ENCODE measurements at places on chromosomes 13 and 19.

DNA sequence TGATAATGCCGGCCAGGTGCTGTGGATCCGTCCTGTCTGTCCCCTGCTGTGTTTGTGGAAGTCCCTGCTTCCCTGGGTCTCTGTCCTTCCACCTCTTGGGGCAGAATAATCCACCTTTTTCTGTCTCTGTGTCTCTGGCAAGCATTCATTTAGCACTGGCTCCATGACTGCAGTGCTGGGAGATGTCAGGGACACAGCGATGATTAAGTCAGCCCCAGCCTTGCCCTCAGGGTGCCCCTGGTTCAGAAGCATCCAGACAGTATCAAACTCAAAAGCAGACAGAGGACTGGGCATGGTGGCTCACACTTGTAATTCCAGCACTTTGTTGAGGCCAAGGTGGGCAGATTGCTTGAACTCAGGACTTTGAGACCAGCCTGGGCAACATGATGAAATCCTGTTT lies 1.5 kb downstream of the HIPK4 start:
- DNase-seq, result no peak

DNA sequence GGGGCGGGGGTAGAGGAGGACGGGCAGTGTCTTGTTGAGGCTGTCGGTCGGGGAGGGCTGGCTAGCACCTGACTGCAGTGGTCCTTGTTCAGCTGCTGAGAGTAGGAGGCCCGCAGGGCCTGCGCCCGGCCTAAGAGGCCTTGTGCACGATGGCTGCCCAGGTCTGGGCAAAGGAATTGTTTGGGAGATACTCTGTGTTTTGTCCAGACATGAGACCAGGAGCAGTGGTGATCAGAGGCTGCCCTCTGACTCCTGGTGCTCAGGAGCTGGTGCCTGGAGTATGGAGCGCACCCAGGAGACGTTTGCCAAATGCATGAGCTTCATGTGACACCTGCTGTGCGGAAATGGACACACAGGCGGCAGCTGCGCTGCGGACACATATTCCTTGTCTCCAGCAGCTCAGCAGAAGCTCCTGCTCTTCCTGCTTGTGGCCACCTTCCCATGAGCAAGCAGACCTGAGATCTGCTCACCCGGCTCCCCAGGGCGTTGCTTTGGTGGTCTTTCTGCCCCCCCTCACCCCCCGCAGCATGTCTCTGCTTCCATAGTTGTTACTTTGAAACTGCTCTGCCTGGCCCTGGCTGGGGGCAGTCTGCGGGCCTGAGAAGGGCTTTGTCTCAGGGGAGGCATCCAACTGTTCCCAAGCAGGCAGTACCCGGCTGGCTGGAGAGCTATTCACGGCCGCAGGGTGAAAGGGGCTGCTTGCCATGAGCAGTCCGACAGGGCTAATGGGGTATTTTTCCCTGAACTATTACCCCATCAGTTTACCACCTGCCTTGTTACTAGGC lies 163.9 kb downstream of the TEX29 start:
- no peak for DNase-seq

- DNase-seq, result no peak
These were observed 26.6 kb downstream of the COL4A1 start for GRCh38 chr13:110280231-110280813.

DNA sequence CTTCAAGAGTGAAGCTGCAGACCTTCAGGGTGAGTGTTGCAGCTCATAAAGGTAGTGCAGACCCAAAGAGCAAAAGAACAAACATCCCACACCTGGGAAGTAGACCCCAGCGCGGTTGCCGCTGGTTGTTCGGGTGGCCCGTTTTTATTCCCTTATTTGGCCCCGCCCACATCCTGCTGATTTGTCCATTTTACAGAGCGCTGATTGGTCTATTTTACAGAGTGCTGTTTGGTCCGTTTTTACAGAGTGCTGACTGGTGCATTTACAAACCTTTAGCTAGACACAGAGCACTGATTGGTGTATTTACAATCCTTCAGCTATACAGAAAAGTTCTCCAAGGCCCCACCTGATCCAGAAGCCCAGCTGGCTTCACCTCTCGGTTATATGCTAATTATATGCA lies 1.0 kb downstream of the SCGB2B2 start:
- no peak for DNase-seq

DNA sequence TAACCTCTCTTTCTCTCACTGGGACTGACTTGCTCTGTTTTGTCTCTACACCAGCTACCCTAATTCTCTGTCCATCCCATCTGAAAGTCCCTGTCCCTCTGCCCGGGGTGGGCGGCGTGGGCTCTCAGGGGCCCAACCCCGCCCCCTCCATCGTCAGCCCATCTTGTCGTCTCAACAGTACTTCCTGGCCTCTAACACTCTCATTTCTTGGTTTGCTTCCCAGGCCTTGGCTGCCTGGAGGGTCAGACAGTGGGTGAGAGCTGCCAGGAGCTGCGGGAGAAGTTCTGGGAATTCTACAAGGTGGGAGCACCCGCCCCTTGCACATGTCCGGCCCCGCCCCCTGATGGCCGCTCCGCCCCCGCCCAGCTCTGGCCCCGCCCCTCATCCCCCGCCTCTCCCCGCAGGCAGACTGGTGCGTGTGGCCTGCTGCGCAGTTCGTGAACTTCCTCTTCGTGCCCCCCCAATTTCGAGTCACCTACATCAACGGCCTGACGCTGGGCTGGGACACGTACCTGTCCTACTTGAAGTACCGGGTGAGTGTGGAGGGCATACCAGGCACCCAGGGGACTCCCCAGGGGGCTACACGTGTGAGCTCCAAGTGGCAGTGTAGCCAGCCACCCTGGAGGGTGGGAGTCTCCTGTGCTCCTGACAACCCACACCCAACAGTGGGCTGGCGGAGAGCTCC lies 1.7 kb downstream of the MPV17L2 start:
- peak; percentile 15 for DNase-seq

GRCh38 chr13:94112227-94112626 lies 367.3 kb downstream of the DCT start:
- no peak for DNase-seq

- peak; percentile 65 for DNase-seq
These were observed 3.9 kb upstream of the PRX start for GRCh38 chr19:40416918-40417642.

DNA sequence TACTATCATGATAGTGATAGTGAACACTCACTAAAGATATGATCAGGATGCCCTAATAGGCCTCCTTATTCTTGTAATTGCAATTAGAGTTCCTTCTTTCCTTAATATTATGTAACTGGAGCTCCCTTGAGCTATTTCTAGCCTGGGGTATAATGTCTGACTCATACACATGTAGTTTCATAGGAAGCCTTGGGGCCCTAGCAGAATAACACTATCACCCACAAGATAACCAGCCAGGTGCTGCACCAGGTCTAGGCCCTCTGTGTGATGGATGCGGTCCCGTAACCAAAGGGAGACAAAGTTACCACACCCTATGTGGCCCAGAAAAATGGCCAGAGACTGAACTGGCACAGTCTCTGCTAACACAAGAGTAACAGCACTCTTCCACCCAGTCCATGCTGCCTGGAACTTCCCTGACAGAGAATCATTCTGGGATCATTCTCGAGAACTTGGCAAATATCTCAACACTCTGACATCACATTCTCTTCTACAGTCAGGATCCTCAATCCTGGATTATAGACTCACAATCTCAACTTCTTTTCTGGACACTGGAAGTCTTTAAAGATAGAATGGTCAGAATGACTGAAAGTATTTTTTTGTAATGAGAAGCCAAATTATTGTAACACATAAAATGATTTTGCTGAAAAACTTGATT lies 32.6 kb upstream of the IGFL4 start:
- DNase-seq, result no peak

GRCh38 chr13:41742917-41743552 lies 217.9 kb downstream of the VWA8 start:
- no peak for DNase-seq

DNA sequence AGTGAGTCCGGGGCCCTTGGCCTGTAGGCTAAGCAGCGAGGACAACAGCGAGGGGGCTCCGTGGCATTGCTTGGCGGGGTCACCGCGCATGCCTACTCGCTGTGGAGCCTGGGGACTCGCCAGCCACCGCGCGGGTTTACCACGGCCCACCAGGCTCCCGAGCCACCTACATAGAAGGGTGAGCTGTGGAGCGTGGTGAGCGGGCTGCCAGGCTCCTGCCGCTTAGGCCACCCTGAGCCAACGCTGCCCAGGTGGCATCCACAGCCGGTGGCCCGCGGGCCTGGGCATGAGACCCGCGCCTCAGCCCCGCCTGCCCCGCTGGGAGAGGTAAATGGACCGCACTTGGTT lies 31.2 kb downstream of the C1QTNF9 start:
- DNase-seq, result no peak

DNA sequence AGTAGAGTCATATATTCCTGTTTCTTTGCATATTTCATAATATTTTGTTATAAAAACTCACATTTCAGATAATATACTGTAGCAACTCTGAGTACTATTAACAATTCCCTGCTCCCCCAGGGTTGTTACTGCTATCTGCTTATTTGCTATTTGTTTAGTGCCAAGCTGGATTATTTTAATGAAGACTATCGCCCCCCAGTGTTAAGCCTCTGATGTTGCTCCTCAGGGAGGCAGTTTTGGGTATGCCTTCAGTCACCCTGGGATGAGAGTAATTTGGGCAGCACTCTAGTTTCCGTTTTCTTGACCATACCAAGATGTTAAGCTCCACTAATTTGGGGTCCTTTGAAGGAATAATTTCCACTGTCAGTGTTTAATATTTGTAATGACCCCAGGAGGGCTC lies 46.0 kb downstream of the MICU2 start:
- no peak for DNase-seq

DNA sequence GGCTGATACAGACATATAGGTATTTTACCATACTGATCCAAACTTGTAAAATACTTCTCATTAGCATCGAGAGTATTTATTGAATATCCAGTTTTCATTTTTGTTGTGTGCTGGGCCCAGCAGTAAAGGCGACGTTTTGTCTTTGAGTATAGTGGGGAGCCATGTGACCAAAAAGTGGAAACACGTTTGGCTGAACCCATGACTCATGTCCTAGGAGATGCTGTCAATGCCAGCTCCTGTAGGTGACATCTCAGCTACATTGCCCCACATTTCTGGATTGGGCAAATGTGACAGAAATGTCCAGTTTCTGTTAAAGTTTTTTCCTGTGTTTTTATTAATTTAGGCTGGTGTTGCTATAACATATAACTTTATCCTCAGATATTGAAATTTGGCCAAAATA lies 26.1 kb upstream of the GTF3A start:
- DNase-seq, result no peak

DNA sequence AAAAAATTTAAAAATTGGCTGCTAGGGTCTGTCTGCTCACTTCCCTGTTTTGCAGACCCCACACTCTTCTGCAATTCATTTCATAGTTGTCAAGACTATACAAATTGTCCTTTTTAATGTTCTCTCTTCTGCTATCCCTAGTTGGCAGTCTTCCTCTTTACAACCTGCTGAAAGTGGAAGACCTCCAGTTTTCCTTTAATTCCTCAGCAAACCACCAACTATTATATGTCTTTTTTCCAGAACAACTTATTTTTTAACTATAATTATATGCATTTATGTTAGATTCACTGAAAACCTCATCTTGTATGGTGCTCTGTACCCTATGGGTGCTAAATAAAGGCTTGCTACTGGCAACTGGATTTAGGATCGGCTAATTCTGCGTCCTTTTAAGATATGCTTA lies 1.1 kb upstream of the PHF11 start:
- DNase-seq, result no peak

DNA sequence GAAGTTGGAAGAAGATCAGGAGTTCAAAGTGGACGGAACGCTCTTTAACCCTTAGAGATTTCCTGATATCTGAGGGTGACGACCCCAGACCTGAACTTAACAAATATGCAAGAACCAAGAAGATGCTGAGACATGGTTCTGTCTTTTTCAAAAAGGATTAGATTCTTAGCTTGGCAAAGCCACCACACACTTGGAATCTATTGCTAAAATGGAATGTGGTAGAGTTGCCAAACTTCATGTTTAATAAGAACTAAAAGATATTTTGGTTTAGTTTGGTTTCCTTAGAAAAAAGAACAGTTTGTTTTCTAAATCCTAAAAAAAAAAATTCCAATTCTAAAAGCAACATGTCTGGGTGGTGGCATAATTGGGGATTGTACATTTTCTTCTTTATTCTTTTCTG lies 29.5 kb downstream of the UNC13A start:
- DNase-seq, result no peak

DNA sequence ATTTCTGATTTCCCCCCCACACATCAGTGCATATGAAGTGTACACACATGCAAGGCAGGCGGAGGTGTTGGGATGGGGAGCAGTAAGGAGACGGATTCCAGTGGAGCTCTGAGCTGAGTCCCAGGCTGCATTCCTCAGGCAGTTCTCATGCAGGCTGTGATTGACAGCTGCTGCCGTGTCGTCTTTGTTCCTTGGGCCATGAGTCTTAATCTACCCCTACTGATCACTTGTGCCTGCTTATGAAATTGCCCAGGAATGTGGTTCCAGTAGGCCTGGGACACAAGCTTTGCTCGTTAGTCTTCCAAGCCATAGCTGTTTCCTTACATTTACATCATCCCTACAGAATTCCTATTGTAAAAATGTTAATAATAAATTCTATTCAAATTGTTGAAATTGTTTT lies 1241.9 kb downstream of the UQCRFS1 start:
- no peak for DNase-seq
